ENCODE measurements at places on chromosomes 2 and 18. TPM values are rescaled to one million over a fixed set of nuclear protein-coding genes. Genes with fewer than 3 reads are reported as not detected.

DNA sequence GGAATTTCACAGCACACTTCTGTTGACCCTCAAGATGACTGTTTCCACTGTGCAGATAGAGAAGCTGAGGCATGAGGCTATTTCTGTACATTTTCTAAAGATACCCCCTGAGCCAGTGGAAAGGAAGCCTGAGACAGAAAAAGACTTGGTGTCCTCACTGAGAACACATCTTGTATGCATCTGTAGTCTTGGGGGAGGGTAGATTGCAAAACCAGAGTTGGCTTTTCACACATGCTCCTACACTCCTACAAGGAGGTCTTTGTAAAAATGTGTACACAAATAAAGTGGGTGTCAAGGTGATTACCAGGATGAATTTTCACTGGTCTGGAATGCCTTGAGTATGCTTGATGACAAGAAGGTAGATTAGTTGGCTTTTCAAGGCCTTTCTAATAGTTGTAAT lies 98.0 kb downstream of the KCTD18 start:
- no peak for DNase-seq

DNA sequence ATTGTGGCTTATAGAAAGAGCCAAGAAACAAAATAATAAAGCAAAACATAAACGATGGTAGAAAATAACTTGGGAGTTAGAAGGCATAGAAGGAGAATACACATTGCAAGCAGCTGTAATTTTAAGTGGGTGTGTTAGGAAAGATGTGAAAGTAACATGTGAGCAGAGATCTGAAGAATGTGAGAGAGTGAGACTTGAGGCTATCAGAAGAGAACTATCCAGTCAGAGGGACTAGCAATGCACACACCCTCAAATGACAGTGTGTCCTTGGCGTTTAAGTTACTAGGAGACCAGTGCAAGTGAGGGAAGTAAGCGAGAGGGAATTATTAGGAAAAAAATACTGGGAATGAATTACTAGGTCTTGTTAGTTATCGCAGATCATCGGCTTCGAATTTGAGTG lies 304.9 kb downstream of the DSEL start:
- no peak for DNase-seq

Gene FOXI3
- total RNA-seq, result not detected

DNA sequence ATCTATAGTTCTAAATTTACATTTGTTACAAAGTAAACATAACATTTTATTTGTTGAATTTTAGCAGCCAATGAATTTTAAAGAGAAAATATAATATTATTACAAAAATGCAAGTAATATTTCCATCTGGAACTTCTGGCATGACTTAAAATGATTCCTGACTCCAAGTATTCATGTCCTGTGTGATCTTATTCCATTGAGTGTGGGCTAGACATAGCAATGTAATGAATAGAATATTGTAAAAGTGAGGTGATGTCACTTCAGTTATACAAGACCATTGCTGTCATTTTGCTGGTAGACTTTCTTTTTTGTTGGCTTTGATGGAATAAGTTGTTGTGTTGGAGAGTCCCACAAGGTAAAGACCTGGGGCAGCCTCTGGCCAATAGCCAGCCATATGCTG lies 912.2 kb upstream of the PIK3C3 start:
- no peak for DNase-seq

- DNase-seq, result no peak
These were observed 140.9 kb downstream of the CAPN13 start for GRCh38 chr2:30666266-30666874.

GRCh38 chr2:135851858-135852257 lies 14.9 kb upstream of the LCT start:
- no peak for DNase-seq

All from tibial nerve (tissue), 4 donors.